ENCODE measurements at places on chromosomes 6 and 20.

DNA sequence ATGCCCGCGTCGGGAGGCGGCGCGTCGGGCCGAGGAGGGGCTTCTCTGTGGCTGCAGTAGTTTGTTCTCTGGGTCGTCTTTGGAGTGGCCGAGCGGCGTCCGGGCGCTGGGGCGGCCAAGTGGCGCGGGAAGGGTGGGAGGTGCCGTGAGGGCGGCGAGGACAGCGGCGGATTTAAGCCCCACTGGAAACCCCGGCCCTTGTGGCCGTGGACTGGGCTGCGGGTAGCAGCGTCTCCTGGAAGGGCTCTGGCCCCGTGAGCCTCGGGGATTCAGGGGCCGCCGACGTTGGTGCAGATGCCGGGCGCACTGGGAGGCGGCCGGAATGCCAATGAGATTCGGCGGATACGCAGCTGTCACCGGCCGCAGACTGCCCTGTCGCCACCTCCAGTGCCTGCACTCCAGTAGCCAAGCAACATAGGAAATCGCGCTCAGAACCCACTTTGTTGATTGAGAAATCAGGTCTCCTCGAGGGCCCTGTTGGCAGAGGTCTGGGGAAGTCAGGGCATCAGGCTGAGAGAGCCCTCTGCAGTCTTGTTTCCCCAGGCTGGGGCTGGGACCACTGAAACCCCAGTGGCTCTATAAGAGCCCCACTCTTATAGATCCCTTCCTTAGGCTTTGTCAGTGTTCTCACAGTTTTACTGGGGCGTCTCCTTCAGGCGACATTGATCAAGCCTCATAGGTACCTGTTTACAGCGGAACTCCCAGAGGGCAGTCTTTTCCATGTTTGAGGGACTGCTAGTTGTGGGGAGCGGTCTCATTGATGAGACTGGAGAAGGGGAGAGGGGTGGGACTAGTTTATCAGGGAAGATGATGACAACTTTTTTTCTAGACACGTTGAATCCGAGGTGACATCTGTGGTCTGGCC lies 642 bp downstream of the GZF1 start:
- DNase-seq = no peak

GRCh38 chr6:115004982-115005381 lies 662.2 kb upstream of the HS3ST5 start:
- DNase-seq = no peak

- no peak for DNase-seq
Observed at GRCh38 chr20:64246616-64247306, 8.8 kb upstream of the PCMTD2 start.

GRCh38 chr6:25623065-25623464 lies 28.9 kb upstream of the SCGN start:
- DNase-seq = no peak

- DNase-seq = peak; percentile 20
Observed at GRCh38 chr6:113994934-113995342, 24.0 kb upstream of the HDAC2 start.

- DNase-seq = no peak
Observed at GRCh38 chr6:105952326-105952725, 133.8 kb upstream of the PRDM1 start.

GRCh38 chr6:15073344-15073789 lies 172.5 kb upstream of the JARID2 start:
- peak; percentile 33 for DNase-seq

DNA sequence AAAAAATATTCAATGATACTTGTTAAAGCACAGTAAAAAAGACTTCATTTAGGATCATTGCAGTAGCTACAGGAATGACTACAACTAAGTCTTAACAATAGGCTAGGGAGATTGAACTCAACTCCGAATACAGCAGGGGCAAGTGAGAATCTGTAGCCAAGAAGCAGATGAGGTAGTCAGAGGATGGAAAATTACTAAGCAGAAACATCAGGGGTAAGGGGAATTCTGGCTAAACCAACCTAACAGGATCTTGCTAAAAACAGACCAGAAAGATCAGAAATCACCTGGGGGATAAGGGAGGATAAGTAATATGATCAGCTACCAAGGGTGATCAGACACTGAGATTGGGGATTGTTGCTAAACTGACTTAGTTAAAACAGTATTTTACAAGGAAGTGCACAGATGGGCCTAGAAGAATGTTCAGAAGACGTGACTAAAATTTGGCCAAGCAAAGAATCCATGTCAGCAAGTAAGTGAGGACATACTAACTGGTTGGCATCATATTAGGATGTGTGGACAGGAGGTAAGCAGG lies 217.5 kb downstream of the TENT5A start:
- DNase-seq = no peak

GRCh38 chr6:32291543-32291942 lies 67.7 kb upstream of the NOTCH4 start:
- no peak for DNase-seq

GRCh38 chr20:49825521-49826033 lies 12.9 kb downstream of the SLC9A8 start:
- DNase-seq = no peak

GRCh38 chr6:91538622-91539021 lies 951.8 kb upstream of the MAP3K7 start:
- no peak for DNase-seq

GRCh38 chr6:53358440-53359094 lies 9.8 kb upstream of the ELOVL5 start:
- no peak for DNase-seq

DNA sequence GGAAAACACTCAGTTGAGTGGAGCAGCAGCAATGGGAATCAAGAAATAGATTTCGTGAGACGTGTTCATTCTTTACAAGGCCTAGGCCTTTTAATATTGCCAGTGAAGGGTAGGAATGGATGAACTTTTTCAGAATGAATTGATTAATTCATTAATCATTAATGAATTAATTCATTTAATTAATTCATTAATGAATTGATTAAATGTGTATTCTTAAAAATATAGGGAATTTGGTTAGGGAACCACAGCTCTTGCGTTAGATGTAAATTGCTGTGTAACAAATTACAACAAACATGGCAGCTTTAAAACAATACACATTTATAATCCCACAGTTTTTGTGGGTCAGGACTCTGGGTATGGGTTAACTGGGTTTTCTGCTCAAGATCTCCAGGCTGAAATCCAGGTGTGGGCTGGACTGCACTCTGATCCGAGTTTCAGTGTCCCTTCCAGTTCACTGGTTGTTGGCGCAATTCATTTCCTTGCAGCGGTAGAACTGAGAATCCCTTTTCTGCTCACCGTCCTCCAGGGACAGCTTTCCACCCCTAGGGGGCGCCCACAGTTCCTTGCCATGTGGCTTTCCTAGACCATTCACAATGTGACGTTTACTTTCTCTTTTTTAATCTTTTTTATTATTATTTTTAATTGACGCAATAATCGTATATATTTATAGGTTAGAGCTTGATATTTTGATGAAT lies 32.8 kb upstream of the BCAS1 start:
- DNase-seq = no peak

GRCh38 chr6:32882879-32883250 lies 28.9 kb downstream of the PSMB9 start:
- no peak for DNase-seq

- DNase-seq = peak; percentile 10
Observed at GRCh38 chr20:14951105-14951504, 613.7 kb upstream of the FLRT3 start.

DNA sequence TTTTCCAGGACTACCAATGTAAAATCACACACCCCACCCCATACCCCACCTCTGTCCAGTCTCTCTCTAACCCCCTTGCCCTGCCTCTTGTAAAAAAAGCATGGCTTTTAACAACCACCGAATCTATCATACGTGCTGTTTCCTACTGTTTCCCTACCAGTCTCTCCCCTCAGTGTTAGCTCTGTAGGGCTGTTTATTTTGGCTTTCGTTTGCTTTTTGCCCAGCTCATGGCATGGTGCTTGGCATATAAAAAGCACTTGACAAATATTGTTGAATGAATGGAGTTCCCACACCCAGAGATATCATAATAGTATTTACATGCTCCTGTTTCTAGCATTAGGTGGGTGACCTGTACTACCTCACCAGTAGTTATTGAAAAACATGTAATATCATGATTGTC lies 148.2 kb downstream of the OPRM1 start:
- no peak for DNase-seq

- peak; percentile 34 for DNase-seq
Observed at GRCh38 chr6:7723041-7723447, 2.9 kb upstream of the BMP6 start.

GRCh38 chr6:113596387-113597230 lies 260.5 kb upstream of the MARCKS start:
- DNase-seq = no peak

DNA sequence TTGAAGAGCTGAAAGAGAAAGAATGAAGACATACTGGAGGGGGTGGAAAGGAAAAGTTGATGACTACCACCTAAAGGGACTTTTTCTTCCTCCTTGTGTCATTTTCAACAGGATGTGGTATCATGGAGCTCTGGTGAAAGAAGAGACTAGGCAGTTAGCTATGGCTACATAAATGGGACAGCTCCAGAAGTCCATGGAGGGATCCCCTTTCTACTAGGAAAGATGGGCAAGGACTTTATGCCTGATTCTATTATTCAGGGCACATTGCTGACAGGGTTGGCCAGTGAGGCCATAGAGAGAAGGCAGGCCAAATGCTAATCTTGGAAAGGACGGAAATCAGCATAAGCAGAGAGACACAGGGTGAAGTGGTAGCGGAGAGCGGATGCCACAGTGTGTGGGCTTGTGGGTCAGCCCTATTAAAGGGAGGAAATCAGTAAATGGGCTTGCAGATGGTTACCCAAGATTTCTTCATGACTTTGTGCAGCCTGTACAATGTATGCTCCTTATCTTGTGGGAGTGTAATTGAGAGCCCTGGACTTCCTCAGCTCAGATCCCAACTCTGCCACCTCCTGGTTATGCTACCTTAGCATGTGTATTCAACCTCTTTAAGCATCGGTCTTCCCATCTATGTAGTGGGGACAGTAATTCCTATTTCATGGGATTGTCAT lies 77.4 kb upstream of the TMEM170B start:
- DNase-seq = peak; percentile 61

DNA sequence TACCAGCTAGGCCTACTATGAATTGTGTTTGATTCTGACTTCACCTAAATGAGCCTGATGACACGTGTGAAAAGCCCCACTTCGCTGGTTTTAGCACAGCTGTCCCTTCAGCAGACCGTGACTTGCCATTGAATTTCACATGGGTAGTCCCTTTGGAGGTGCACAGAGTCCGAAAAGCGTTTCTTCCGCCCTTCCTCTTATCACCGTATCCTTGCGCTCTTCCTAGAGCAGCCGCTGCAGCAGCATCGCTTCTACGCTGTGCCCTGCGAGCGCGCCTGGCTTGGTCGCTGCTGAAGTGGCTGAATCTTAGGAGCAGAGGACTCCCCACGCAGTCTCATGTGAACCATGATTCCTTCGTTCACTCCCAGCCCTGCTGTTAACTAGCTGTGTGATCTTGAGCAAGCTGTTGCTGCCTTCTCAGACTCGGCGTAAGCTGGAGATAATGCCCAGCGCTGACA lies 127.0 kb downstream of the PACRG start:
- DNase-seq = no peak

DNA sequence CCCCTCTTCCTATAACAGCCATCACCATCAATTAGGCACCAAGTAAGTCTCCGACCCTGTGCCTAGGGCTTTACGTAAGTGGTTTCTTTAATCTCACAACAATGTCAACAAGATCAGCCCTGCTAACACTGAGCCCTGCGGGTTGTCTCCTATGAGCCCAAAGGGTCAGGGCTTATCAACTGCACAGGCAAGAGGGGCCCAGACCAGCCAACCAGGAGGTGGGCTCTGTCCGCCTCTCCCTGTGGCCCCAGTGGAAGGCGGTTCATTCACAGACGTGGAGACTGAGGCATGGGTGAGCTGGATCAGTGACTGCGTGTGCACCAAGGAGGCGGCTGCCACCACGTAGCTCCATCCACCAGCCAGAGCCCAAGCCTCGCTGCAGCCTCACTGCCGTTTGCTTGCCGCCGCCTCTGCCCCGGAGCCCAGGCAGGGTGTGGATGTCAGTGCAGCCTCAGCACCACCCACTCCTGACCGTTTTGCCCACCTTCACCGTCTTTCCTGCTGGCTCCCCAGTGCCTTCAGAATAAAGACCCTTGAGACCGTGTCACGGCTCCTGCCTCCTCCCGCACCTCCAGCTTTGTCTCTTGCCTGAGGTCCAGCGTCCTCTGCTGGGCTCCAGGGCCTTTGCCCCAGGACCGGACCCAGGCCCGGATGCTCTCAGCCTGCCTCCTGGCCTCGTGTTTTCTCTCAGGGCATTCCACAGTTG lies 78.7 kb downstream of the DLL1 start:
- no peak for DNase-seq

- DNase-seq = no peak
Observed at GRCh38 chr6:163564534-163564933, 150.0 kb downstream of the QKI start.

DNA sequence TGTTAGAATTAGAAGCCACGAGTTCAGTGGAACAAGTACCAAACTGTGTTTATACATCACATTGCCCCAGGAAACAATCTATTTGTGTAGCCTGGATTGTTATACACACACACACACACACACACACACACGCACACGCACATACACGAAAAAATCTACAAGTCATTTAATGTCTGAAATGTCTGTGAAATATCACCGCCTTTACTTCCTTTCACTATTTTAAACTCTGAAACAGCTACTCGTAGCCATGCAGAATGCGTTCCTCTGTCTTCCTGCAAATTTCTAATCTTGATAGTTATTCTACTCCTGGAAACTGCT lies 84.4 kb upstream of the SCAF8 start:
- no peak for DNase-seq

- no peak for DNase-seq
Observed at GRCh38 chr6:26271668-26272024, 93.4 kb upstream of the BTN3A2 start.

DNA sequence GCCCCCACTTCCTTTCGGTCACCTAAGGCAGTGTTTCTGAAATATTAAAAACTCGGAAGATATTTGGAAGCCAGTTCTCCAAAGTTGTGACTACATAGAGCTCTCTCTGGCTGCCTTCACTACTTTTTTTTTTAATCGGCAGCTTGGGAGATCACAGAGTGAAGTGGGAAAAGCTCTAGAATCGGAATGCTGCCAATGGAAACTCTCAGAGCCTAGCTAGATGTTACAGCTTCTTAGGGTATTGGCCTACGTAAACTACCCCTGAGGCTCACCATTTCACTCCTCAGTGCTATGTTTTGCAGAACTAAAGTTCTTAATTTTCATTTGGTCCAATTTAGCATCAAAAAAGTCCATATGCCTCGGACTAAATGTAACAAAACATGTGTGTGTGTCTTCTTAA lies 14.5 kb downstream of the SERPINB1 start:
- DNase-seq = no peak

- peak; percentile 63 for DNase-seq
Observed at GRCh38 chr6:85669735-85670194, 27.1 kb upstream of the SYNCRIP start.

- DNase-seq = no peak
Observed at GRCh38 chr6:17033746-17034145, 68.1 kb upstream of the STMND1 start.

DNA sequence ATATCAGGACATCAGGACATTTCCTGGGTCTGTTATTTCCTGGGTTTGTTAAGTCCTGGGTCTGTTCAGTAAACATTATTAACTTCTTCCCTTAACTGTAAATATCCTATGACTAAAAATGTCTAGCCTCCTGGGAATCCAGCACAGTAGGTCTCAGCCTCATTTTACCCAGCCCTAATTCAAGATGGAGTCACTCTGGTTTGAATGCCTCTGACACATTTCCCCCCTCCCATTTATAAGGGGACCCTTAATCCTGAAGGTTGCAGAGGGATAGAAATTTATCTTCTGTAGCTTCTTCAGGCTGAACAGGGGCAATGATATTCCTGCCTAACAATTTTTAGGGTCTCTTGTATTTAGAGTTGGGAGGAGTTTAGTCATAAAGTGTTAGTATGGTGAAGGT lies 21.8 kb downstream of the RNF182 start:
- DNase-seq = no peak

Measured in GM06990 (cell line).